Right forelimb (tissue), 1 donor: ENCODE measurements at places on chromosomes 1 and 21.

GRCh38 chr1:96002969-96003964, 718.3 kb upstream of the PTBP2 start:
- no peak for DNase-seq

DNA sequence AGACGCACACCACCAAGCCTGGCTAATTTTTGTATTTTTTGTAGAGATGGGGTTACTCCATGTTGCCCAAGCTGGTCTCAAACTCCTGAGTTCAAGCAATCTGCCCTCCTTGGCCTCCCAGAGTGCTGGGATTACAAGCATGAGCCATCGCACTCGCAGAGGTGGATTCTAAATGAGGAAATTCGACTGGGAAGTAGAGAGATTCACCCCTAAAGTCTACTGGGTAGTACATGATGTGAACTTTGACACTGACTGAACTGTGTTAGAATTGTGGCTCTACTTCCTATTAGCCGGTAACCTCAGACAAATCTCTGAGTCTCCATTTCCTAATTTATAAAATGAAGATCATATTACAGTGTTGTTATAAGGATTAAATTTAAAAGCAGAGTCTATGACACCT, 276.0 kb upstream of the NR5A2 start:
- no peak for DNase-seq

DNA sequence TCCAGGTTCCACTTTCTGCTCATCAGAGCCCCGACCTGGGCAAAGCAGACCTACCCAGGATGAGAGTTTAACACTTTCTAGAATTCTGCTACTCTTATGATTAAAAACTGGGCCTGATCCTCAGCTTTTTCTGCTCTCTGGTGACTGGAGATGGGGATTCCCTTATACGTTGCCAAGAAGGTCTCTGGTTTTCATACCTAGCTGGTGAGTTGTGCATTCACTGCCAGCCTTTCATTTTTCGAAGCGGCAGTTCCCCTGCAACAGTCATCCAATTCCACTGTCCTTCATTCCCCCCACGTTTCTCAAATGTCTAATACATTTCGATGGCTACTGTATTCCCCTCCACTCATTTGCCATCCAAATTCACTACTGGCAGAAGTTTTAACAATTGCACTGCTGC, 135.3 kb downstream of the ADSS2 start:
- DNase-seq = no peak

DNA sequence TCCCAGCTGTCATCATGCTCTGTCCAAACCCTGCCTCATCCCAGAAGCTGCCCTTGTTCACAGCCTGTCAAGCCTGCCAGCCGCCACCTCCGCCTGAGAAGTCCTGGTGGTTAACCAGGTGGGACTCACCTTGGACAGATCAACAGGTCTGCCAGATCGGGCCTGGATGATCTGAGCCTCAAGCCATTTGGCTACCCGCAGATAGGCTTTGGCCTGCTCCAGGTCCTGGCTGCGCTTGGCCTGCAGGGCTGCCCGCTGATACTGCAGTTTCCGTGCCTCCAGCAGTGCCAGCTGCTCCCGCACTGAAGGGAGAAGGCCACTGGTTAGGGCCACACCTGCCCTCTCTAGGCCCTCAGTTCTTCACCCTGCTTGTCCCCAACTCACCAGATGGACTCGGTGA, 8.6 kb downstream of the CC2D1B start:
- no peak for DNase-seq

DNA sequence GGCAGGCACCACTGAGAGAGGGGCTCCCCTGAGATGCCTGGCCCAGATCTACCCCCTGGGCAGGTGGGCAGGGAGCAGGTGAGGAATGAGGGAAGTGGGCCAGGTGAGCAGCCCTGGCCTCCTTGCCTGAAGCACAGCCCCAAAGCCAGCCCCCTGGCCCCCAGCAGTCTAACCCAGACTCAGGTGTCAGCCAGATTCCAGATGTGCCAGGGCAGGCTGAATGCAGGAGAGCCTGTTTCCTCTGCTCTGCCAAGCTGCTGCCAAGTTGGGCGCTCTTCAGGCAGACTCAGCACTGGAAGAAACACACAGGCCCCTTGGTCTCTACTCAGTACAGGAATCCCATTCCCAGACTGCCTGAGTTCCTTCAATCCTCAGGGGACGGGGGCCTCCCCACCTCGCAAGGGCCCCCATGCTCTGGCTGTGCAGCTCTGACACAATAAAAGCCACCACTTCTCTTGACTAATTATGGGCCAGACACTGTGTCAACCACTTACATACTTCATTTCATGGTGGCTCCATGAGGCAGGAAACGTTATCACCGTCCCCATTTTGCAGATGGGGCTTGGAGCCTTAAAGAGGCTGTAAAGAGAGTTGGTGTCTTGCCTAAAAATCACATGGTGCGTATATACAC, 20.4 kb downstream of the ARHGEF19 start:
- DNase-seq = no peak

- no peak for DNase-seq
These were observed 12.1 kb downstream of the ERG start for GRCh38 chr21:38486221-38486620.

DNA sequence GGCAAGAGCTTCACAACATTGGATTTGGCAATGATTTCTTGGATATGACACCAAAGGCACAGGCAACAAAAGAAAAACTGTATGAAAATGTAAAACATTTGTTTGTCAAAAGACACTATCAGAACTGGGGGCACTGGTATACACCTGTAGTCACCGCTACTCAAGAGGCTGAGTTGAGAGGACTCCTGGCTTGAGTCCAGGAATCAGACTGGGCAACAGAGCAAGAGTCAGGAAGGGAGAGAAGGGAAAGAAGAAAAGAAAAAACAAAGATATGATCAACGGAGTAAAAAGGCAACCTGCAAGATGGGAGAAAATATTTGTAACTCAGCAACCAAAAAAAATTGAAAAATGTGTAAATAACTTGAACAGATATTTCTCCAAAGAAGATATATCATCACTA, 6.0 kb upstream of the TUT4 start:
- no peak for DNase-seq

- DNase-seq = peak; percentile 56
These were observed 16.4 kb downstream of the TCEANC2 start for GRCh38 chr1:54069791-54070170.

DNA sequence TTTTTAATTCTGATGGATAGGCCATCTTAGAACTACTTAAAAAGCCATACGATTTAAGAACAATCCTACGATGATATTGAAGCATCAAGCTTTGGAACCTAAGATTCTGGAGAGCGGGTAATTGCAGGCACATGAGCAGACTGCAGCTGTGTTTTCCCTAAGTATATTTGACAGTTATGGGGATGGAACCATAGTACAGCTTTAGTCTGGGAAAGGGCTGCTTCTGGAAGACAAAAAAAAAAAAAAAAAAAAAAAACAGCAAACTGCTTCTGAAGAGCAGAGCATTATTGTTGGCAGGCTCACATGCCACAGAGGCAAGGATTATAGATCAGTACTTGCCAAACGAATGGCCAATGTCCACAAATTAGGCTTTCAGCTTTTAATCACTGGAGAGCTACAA, 1618.7 kb downstream of the AMY1C start:
- no peak for DNase-seq

- DNase-seq = no peak
These were observed 41.9 kb upstream of the ANGPTL7 start for GRCh38 chr1:11147197-11147770.

- no peak for DNase-seq
These were observed 15.1 kb downstream of the MTFR1L start for GRCh38 chr1:25834894-25835293.

GRCh38 chr1:185825556-185825955, 91.4 kb downstream of the HMCN1 start:
- DNase-seq = no peak

GRCh38 chr1:99643021-99643779, 2.7 kb upstream of the PALMD start:
- no peak for DNase-seq

DNA sequence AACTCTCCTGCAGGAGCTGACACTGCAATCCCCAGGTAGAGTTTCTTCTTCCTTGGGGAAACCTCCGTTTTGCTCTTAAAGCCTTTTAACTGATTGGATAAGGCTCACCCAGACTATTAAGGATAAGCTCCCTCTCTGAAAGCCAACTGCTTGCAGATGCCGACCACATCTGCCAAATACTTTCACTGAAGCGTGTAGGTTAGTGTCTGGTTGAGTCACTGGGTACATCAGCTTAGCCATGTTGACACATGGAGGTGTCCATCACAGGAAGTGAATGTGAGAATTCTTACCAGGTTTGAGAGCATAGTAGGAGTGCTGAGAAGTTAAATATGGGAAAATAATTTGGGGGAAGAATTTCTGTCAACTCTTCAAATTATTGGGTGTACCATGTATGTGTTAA, 202.0 kb downstream of the AJAP1 start:
- DNase-seq = no peak

DNA sequence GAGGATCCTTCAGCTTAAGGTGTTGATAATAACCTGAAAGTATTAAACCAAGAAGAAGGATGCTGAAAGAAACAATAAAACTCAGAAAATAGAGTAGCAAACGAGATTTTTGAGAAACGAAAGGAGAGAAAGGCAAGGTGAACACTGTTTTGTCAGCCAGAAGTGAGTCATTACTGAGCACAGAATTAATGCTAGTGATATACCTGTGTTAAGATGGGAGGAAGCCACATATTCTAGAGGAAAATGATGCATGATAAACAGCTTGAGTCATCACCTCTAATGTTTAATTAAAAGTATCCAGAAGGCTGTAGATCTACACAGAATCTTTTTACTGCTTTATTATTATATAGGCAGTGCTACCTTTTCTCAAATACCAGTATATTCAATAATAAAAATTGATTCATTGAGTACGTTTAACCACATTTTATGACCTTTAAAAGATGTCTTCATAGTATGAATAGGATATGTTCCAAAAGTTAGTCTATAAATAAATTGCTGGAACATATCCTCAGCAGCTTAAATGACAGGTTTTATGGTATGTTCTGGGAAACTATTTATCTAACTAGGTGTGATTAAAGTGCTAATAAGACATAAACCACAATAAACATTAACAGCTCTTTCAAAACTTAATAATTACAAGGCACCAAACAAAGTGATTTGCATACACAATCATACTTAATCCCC, 10.3 kb downstream of the SH3GLB1 start:
- no peak for DNase-seq

DNA sequence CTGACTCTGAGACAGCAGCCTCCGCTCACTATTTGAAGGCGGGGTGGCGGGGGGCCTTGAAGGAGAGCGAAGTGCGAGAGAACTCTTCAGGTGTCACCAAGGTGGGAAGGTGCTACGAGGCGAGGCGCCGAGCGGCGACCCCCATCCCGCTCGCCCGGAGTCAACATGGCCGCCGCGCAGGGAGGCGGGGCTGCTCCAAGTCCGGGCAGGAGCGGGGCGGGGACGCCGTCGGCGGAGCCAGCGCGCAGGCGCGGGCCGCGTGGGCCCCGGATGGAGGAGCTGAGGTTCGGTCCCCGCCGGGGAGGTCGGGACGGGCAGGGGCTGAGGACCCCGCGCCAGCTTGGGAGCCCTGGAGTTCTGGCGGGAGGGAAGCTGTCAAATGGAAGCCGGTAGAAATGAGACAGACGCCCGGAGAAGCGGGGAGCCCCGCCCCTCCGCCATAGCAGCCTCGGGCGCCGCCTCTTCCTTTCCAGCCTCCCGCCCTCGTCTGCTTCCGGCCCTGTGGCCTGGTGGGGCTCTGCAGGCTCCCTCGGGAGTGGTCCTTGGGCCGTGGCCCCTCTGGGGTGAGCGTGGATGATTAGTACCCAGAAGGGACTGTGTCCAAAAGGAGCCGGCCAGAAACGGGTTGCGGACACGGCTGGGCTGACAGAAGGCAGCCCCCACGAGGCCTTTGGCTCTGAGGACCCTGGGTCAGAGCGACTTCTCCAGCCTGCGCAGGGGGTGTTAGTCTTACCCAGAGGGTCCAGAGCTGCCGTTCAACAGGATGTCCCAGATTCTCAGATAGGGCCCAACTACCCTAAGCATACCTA, at the start of gene PIGV:
Gene PIGV, plus strand, starts transcription at position 245 of the 809 bp plus-strand sequence. CDS start 2,866 bp downstream, outside the sequence.
- DNase-seq = peak; percentile 96

GRCh38 chr1:66354311-66355201, 179.4 kb upstream of the SGIP1 start:
- DNase-seq = no peak

- DNase-seq = peak; percentile 59
These were observed 77.7 kb downstream of the MRPL37 start for GRCh38 chr1:54277451-54278341.

GRCh38 chr21:36780861-36781260, 81.9 kb downstream of the SIM2 start:
- no peak for DNase-seq

- no peak for DNase-seq
These were observed 77.9 kb downstream of the POFUT2 start for GRCh38 chr21:45209685-45210284.

DNA sequence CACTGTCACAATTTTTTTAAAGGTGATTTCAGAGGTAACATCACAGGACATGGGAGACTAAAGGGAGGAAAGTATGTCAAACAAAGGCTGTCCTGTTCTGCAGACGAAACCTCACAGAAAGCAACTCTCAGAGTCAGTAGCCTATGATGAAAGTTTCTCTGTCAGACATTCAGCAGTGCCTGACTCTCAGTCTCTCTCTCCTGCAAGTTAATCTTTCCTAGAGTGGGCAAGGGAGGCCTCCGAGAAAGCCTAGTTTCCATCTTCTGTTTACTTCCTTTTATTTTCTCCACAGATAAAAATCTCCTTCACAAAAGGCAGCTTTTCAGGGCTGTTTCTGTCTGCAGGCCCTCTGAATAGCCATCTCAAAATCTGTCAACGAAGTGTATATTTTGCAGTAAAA, 24.9 kb upstream of the FMO2 start:
- DNase-seq = no peak

- DNase-seq = no peak
These were observed 204.9 kb upstream of the USP24 start for GRCh38 chr1:55420026-55420425.

DNA sequence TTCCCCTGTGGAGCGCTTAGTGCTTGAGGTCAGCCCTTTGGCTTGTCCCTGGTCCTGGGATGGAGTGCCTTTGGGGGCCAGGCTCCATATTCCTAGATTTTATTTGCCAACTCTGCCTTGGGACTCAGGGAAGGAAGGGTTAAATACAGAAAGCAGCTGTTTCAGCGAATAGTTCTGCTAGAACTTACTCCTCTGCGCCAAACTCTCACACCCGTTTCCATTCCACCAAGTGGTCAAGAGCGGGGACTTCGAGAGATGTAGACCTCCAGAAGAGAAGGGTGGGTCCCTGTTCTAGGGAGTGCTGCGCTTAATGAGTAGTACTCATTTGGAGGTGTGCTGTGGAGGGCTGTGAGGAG, 704 bp upstream of the TOMM40L start:
- DNase-seq = no peak

GRCh38 chr1:224607188-224608148, 8.6 kb upstream of the CNIH3 start:
- DNase-seq = no peak
